ENCODE measurements at places on chromosomes 5 and 9.

DNA sequence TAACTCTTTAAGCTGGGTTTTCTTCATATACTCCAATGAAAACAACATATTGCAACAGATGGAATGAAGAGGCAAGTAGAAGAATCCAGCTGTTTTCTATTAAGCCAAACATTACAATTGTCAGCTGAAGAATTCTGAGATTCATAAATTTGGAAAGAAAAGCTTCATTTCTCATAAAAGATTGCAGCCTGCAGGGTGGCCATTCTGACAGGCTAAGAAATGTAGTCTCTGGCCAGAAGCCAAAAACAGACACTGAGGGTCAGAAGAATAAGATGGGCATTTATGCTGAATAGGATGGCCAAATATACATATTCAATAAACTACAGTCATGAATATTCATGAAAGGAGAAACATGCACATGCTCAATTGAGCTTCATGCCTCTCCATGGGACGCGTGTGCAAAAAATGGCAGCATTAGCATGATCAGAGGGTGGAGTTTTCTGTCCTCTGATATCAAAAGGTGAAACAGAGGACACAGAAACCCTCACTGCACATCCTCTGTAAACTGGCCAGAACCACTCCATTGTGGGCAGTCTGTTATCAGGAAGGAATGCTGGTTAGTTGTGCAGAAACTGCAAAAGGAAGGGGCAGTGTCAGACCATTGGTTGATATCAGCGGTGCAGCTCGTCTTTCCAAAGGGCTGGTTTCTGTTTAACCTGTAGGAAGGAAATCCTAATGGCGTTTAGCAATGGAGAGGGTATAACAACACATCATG lies 50.2 kb downstream of the FXN start:
- DNase-seq, result no peak

DNA sequence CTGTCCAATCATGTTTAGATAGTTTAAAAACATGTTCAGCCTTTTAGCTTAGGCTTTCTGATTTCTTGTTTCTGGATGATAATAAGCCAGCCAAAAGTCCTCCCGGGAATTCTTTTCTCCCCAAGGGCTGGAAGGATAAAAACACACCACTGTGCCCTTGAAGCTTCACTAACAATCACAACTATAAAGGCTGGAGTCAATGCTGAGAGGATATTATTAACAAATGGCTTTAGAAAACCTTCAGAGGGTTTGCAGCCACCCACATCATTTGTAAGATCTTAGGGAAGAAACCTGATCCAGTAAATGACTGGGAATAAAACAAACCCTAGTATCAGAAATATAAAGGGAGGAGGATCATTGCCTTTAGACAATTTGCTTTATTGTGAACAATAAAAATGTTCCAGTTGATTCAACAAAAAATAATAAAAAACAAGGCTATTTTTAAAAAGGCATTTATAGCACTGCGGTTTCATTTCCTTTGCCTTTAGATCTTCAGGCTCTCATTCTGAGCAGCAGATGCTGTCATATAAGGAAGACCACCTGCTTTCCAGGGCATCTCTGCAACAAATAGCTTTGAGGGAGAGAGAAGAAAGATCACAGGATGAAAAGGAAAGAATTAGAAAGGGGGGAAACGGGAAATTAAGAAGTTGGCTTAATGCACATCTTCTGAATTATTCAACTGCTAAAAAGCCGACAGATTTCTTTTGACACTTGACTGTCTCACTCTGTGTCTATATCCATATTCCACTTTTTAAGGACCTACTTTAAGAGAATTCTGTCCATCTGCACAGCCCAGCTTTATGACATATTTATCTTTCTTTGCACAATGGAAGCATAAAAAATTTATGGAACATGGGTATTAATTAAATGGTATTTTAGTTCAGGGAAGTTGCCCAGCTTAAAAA lies 277.2 kb upstream of the SLC24A2 start:
- DNase-seq, result no peak

- DNase-seq, result no peak
Measured at GRCh38 chr9:20610591-20610990, 11.7 kb downstream of the MLLT3 start.

DNA sequence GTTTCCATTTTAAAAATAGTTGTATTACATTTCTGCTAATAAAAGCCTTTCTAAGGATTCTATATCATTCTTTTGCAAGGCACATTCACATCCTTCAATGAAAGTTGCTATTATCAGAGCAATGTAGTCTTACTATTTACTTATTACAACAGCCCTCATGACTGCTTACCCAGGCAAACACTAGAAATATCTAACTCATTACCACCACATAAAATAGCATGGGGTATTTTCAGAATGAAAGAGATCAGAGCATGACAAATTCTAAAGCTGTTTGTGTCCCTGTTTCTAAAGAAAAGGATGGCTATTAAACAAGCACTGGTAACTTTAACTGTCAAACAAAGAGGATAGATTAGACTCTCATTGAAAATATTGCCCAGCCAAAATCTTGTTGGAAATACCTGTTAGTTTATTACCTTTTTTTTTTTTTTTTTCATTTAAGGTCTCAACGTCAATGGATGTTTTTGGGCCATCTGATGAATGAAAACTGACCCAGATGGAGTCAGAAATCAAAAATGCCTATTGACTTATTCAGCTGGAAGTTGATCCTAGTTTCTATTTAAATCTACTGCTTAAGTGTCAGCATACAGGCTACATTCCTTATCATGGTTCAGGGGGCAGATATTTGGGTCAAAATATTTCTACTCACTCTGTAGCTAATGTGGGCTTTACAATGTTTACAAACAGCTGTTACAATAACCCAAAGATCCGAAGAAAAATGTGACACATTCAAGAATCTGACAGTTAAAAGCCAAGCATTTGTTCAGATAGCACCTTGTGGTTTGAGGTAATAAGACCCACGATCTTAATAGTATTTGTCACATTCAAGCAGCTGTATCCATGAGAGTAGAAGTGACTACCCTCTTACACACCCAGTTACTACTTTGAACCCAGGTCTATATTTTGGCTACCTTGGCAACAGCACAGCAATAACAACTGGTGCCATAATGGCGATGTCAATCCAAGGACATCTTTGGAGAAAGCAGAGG lies 554.8 kb upstream of the MEF2C start:
- no peak for DNase-seq

- no peak for DNase-seq
Measured at GRCh38 chr9:129857207-129857606, 21.9 kb downstream of the USP20 start.

- DNase-seq, result no peak
Measured at GRCh38 chr5:73131711-73132425, 11.5 kb downstream of the TMEM171 start.

DNA sequence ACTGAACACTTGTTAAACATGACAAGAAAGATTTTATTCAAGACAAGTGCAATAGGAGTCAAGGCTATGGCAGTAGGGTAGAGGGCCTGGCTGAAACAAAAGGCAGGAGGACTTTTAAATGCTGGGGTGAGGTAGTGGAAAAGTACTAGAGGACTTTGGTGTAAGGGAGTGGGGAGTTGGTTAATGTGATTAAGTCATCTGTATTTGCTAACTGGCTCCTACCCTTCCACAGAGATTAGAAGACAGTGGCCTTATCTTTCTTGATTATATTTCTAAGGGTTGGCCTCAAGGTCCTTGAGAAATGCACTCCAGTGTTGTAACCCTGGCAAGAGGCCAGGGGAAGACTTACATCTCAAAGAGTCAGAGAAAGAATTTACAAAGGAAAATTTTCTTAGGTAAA lies 160.2 kb upstream of the FTMT start:
- no peak for DNase-seq

DNA sequence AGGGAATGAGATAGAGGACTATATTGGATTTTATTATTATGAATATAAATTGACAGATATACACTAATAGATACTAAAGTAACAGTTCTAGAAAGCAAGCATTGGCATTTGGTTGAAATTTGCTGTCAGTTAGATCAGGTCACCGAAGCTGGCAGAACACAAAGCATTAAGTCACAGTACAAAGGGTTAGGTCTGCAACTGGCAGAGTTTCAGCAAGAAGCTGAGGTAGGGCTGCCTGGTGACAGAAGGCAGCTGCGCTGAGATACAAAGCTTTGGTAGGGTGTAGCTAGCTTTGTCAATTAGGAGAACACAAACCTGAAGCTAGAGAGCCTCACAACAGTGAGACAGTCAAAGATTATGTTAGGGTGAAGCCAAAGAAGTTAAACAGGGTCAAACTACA lies 6.3 kb upstream of the CSNK1G3 start:
- no peak for DNase-seq

DNA sequence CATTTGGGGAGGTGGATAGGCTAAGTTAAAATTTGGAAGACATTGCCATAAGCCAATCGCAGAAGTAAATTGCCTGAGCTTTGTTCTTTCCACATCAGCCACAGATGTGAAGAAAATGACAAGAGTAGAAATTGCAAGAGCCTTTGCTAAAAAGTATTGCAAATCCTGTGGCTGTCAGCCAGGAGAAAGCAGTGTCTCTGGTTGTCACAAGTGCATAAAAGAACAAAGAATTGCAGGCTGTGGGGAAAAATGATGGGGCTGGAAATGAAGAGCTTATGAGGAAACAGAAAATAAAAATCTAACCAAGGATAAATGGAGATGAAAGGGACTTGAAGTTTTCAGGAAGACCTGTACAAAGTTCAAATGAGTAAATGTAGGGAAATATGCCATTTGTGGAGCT lies 344.8 kb downstream of the CSNK1G3 start:
- DNase-seq, result no peak

- no peak for DNase-seq
Measured at GRCh38 chr5:122715095-122715494, 59.8 kb upstream of the SNX2 start.

DNA sequence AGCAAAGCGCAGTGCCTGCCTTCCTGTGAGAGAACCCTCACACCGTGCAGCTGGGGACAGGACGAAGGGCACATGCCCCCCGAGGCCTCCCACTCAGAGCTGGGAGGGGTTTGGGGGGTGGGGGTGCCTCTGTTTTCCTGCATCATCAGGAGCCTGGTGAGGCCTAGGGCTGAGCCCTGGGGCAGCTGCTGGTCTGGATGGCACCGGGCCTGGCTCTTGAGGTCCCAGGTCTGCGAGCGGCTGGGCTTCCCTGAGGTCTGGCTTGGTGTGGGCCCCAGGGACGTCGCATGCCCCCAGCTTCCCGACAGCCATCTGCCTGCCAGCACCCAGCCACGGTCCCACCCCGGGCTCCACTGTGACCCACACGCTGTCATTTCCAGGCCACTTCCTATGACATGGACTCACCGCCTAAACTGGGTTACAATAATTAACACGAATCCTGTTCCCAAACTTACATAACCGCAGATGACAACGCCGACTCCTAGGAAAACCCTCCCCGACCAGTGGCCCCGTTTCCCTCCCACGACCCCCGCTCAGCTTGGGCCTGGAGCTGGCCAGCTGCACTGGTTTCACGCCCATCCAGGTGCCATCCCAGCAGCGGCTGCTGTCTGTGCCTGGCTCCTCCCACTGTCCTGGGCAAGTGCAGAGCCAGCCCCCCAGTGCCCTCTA lies 8.7 kb downstream of the NACC2 start:
- DNase-seq, result no peak

GRCh38 chr5:132673939-132674630 lies at the start of gene IL4:
Gene IL4 (plus strand): TSS chr5:132673989. CDS start chr5:132674051, 62 bp downstream.
- DNase-seq, result no peak

GRCh38 chr5:158492136-158492535 lies 607.6 kb downstream of the EBF1 start:
- DNase-seq, result no peak

GRCh38 chr5:54453046-54453445 lies 2.5 kb upstream of the HSPB3 start:
- no peak for DNase-seq

DNA sequence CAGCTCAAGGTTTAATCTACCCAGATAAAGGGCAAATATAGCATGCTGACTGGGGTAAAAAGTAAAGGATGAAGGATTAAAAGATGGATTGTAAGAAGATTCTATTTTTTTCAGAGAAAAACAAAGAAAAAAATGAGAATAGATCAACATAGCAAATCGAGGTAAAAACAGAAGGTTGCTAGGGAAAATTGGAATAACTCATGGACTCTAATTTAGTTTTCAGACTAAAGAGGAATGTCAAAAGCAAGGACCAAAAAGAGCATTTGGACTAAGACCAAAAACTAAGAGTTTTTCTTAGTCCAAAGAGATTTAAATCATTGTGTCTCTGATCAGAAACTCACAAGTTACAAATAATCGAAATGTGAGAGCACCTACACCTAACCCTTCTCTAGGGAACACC lies 250.7 kb upstream of the PTPRD start:
- no peak for DNase-seq

DNA sequence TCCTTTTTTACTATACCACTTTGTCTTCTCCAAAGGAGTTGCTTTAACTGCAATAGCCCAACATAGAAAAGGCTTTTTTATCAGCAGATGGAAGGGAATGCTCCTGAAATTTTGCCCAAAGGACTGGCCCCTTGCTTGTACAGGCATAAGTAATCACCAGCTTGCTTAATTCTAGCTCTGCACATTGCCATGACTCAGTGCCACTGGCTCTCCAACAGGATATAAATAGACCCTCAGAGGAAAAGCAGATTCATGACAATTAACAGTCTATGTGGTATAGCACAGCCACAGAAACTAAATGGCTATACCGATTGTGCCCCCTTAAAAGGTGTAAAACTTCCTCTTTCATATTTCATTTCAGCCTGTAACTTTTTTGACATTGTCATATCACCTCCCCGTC lies 227.0 kb downstream of the ZNF608 start:
- peak; percentile 45 for DNase-seq

GRCh38 chr5:135438636-135439221 lies 8.4 kb downstream of the DCANP1 start:
- no peak for DNase-seq

- no peak for DNase-seq
Measured at GRCh38 chr5:20832204-20833080, 844.4 kb upstream of the CDH18 start.

DNA sequence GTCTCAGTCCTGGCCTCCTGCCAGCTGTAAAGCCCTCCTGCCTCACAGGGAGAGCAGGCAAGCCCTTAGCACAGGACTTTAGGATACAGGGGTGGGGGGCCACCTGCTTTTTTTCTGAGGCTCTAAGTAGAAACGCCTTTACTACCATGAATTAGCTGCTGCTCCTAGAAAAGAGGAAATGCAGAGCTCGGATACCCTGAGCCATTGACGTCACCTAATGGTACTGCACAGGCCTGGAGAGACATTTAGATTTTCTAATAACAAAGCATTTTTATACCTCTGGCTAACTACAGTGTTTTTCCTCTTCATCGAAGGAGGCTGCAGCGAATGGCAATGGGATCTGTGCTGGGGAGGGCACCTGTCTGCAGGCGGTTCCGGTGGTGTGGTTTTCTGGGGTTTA lies 137.0 kb downstream of the WDR41 start:
- DNase-seq, result no peak

GRCh38 chr5:139120521-139120920 lies 77.6 kb downstream of the SIL1 start:
- DNase-seq, result no peak

GRCh38 chr5:167964529-167964928 lies 326.9 kb upstream of the WWC1 start:
- DNase-seq, result no peak

GRCh38 chr5:108919591-108920326 lies 172.1 kb downstream of the FER start:
- peak; percentile 35 for DNase-seq

GRCh38 chr5:147576646-147577535 lies 67.0 kb upstream of the DPYSL3 start:
- DNase-seq, result peak; percentile 66

Measured in MM.1S (cell line).